ENCODE measurements at places on chromosomes 6 and 20.

- DNase-seq, result no peak
Measured at GRCh38 chr6:12415980-12416598, 125.9 kb downstream of the EDN1 start.

- no peak for DNase-seq
Measured at GRCh38 chr6:156281266-156281665, 495.9 kb upstream of the ARID1B start.

GRCh38 chr6:169019727-169020491 lies 233.7 kb downstream of the THBS2 start:
- no peak for DNase-seq

- no peak for DNase-seq
Measured at GRCh38 chr6:140586426-140587061, 1212.1 kb upstream of the CITED2 start.

DNA sequence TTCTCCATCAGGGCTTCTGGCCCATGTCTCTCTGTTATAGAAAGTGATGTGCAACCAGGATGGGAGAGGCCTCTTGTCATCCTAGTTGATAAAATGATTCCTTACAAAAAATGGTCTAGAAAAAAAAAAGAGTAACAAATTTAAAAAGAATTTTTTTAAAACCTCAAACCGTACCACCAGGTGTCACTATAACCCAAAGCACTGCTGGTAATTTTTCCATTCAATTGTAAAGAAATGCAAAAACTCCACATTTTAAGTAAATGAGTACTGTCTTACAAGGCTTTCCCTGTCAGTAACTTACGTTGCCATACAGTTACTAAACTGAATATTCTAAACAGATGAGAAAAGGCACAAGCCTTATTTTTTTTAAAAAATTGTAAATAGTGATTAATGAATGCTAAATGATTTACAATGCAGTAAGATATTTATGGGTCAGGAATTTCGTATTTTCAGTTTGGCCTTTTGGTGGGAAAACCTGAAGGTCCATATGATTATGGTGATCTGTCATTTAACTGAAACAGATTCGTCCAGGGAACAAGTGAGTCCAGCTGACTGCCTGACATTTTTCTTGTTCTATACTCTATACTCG lies 95.4 kb downstream of the OGFRL1 start:
- DNase-seq, result no peak

DNA sequence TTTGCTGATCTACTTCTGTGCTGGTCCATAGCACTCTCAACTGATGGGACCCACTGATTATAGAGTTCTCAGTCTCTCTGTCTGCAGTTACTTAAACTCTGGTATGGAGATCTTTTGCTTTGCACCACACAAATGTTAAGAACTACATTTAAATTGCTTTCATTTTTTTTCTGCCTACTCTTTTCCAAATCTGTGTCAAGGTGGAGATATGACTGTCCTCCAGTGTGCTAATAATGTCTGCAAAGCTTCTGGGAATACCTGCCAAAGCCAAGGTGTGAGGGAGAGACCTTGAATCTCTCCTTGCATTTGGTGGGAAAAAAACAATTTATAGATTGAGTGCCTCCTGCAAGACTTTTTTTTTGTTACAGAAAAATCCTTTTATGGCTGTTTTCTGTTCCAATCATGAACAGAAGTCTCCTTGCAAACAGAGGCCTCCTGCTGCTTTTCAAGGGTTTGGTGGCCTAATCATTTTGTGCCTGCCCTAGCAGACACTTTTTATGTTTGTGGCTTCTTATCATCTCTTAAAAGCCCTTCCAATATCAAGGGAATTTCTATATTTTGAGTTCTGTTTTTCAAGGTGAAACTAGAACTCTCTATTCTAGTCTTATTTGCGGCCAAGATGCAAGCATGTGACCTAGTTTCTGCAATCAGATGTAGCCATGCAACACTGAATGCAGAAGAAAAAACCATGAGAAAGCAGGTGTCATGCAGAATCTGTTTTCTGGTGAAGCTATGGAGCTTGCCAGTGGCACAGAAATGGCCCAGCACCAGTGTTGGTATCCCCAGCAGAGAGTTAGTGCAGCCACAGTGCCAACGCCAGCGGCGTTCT lies 23.2 kb upstream of the AKIRIN2 start:
- DNase-seq, result no peak

- DNase-seq, result no peak
Measured at GRCh38 chr6:72414657-72415056, 207.2 kb upstream of the KCNQ5 start.

DNA sequence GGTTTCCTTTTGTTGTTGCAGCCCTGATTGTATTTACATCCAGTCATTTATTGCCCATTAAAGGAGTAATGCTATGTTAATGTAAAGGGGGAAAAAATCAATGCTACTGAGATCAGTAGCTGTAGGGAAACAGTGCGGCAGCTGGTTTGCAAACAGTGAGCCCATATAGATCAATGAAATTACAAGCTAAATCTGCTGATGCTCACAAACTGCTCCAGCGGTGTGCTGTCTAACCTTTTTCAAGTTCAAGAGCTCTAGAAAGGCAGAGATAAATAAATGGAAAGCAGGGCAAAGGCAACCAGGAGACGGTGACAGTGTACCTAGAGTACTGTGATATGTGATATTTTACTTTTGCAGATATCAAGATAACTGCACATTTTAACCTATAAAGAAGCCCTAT lies 449.0 kb upstream of the MMS22L start:
- DNase-seq, result peak; percentile 21
